MV-4-11 (cell line): ENCODE measurements at places on chromosomes 7 and 10.

DNA sequence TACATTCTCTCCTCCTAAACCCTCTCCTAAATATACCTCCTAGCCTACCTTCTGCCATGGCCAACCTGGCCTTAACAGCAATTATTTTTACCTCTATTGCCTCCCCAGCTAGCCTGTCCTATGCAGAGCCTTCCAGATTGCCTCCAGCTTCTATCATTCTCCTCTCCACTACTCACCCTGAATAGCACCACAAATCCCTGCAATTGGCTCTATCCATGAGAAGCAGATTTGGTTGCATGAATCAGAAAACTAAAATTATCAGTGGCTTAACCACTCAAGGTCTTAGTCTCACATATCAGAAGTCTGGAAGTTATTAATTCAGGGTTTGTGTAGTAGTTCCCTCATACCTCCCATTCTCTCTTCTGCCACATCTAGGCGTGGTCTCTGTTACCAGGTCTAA is 120.3 kb upstream of the CACUL1 start:
- DNase-seq, result no peak

DNA sequence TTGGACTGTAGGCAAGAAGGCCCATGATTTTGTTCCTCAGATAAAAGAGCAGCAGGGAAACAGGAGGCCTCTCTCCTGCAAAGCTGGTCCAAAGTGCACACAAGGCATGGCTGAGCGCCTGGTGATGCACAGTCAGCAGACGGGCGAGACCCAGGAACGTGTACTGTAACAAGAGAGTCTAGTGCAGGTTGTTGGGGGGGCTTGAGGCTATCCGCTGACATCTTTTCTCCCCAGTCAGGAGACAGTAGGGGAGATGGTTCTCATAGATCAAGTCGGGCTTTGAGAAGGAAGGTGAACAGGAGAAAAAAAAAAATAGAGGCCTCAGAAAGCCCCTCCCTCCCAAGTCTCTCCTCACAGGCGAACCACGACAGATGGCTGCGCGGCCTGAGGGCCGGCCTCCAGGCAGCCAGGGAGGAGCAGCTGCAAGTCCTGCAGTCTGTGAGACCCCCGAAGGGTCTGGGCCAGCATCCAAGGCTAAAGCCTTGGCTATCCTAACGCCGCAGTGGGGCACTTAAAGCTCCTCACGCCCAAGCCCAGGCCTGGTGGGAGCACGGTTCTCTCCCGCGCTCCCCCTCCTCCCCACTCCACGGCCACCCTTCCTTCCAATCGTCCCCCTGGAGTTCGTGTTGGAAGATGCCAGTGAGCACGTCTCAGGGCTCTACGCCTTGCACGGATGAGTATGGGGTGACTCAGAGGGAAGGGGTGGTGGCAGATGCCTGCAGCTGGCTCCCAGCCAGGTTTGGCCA is 68.3 kb downstream of the PRKAG2 start:
- DNase-seq, result no peak

DNA sequence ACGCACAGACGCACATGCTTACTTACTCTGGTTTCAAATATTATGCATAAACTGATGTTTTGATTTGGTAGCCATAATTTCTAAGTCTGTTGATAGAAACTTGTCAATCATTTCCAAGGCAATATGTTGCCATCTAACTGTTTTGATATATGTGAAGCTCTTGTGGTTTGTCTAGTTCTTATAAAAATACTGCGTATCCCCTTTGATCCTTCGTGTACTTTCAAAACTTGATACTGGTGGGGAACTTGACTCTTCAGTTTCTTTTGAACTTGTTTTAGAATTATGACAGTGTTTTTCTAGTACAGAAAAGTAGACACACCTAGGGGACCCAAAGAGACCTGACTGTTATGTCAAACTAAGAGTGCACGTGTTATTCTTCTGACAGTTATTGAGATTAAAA is 708.0 kb downstream of the LRMDA start:
- no peak for DNase-seq

DNA sequence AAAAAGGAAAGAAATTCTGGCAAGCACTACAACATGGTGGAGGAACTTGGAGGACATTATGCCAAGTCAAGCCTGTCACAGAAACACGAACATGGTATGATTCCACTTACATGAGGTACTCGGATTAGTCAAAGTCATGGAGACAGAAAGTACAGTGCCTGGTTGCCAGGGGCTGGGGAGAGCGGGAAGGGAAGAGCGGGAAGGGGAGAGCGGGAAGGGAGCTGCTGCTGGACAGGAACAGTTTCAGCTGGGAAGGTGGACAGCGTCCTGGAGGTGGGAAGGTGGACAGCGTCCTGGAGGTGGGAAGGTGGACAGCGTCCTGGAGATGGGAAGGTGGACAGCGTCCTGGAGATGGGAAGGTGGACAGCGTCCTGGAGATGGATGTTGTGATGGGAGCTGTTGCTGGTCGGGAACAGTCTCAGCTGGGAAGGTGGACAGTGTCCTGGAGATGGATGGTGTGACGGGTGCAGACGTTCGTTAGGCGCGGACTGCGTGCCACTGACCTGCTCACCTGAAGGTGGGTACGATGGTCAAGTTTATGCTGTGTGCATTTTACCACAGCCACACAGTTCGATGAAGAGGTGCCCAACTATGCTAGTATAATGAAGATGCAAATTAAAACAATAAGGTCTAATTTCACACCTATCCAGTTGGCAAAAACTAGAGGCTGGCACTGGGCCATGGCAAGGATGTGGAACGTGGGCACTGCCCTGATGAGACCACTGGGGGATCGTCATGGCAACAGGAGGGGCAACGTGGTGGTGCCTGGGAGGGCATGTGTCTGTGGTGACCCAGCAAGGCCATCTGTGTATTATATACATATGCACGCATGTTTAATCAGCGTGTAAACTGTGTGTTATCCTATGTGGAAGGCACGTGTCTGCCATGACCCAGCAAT is 103.8 kb downstream of the NKX6-2 start:
- no peak for DNase-seq

DNA sequence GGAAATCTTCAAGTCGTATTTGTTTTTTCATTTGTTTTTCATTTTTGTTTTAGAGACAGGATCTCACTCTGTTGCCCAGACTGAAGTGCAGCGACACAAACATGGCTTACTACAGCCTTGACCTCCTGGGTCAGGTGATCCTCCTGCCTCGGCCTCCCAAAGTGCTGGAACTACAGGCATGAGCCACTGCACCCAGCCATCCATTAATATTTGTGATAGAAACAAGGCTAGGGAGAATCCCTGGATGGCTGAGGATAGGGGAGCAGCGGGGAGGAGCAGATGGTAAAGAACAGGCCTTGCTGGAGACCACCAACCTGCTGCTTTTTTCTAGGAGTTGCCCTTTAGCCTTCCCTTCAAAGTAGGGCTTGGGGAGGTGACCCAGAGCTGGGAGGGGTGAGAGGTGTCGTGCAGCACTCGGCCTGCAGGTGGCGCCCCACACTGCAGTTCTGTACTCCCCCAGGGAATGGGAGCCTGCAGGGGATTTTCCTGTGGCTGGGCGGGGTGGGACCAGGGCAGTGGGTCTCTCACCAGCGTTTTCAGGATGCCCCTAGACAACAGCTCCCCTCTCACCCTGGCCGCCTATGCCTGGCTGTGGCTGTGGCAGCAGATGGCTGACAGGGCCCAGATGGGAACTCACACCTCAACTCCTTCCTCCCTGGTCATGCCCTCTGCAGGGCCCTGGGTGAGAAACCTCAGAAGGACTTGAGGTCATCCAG is 12.6 kb upstream of the CDH23 start:
- peak; percentile 52 for DNase-seq

GRCh38 chr7:127587663-127588018 is 570 bp upstream of the ARF5 start:
- no peak for DNase-seq
